Retinal pigment epithelial cell (primary cell): ENCODE measurements at places on chromosomes 2 and 18.
A peak's percentile ranks its signal among the peaks of the same experiment; 100 is the strongest.

GRCh38 chr2:147001061-147001460 lies 843.8 kb upstream of the ACVR2A start:
- DNase-seq: no peak

- DNase-seq: no peak
Observed at GRCh38 chr2:217851191-217852020, 151.4 kb downstream of the TNS1 start.

- no peak for DNase-seq
Observed at GRCh38 chr2:227890495-227891079, 19.2 kb downstream of the DAW1 start.

DNA sequence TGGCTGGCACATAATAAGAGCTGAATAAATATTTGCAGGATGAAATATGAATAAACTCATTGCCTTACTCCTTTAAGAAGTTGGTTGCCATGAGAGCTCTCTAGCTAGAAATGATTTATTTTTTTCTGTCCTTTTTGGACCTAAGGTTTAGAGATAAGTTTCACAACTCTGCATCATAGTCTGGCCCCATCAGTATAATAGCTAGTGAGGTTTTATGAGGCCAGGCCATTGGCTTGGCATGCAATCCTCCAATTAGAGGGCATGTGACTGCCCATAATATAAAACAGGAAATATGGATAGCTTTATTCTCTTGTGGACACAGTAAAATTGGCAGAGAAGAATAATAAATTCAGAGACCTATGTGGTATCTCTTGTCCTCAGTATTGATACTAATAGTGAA lies 26.2 kb upstream of the INSIG2 start:
- no peak for DNase-seq

GRCh38 chr2:129771418-129772189 lies 207.9 kb upstream of the RAB6C start:
- no peak for DNase-seq

DNA sequence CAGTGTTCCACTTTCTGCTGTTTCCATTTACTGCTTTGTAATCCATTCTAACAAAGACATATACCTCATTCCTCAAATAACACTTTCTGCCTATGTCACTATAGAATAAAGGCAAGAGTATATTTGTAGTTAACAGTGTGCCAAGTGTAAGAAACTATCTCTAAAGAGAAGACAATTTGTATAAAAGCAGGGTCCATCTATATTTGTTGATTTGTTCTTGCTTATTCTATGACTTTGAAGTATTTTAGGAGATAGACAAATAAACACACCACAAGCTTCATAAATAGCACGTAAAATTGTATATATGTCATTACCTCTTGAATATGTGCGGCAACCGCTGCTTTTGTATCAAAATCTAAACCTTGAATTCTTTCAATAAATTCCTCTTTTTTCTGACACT lies 56.0 kb downstream of the CCDC88A start:
- no peak for DNase-seq

DNA sequence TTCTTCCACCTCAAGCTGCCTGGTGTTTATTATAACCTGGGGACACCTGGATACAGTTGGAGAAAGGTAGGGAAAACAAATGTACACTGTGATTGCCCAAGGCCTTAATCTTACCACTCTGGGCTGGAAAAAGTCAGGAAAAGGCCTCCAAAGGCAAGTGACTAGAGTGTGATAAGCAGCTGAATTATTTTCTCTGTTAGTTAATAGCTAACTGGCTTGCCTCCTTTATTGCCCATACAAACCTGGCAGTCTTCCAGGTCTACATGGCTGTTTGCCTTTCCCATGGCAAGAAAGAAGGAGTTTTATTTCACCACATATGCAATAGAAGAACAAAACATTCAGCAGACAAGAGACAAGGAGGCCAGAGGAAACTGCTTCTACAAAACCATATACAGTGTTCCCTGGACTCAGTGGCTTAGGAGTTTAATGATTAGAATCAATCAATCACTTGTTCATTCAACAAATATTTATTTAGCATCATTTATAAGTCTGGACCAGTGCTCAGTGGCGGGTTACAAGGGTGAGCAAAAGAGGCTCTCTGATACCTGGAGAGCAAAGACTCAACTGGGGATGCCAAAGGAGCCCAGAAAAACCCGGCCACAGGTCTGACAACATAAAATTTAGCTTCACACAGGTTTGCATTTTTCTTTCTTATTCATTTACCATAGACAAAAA lies 27.5 kb upstream of the SUCLG1 start:
- DNase-seq: peak; percentile 49
